ENCODE measurements at places on chromosomes 2 and 18.

- DNase-seq = no peak
These were observed 426.3 kb upstream of the ST6GAL2 start for GRCh38 chr2:107312240-107312639.

- DNase-seq = no peak
These were observed 652.2 kb downstream of the LRRTM4 start for GRCh38 chr2:76870011-76870410.

DNA sequence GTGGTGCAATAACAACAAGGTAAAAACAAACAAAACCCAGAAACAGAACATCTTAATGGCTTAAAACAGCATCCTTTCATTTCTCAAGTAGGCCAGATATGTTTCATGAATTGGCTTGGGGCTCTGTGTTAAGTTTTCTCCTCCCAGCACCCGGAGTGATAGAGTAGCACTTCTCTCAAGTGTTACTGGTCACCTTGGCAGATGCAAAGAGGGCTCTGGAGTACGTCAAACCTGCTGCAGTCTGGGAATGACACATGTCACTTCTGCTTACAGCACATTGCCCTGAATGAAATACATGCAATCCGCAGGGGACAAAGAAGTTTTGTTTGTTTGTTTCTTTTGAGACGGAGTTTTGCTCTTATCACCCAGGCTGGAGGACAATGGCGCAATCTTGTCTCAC is 639.3 kb downstream of the CNTNAP5 start:
- DNase-seq = no peak

DNA sequence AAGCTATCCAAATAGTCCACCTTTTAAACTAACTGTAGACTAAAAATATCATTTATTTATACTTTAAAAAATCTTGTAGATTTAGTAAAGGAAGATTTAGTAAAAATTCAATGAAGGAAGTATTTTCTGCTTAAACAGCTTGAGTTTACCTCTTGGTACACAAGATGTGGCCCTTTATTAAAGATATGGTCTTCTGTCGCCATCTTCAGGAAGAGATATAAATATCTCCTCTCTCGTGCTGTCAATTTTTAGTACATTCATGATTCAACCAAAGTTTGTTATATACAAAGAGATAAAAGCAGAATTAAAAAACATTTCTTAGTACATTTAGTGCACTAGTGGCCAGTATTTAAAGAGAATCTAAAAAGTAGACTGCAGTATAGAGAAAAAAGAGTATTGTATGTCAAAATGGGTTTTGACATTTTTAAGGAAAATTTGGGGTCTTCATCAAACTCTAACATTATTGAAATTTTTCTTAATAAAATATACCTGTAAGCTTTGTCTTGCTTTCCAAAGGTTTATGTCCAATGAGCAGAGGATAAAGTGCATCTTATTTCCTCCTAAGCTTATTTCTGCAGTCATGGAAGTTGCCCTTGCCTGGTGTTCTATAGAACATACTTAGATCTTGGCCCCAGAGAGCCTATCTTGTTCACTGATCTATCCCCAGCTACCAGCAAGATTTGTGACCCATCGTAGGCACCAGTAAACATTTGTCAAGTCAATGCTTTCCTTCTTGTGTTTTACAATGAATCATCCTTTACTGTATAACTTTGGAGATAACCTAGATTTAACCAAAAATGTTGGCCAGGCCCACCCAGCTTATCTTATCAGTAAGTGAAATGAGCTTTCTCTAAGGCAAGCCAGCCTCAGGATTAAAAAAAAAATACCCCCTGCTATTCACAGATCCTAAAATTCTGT is 18.5 kb upstream of the EML6 start:
- DNase-seq = no peak

GRCh38 chr2:65420712-65421431 is 11.5 kb downstream of the SPRED2 start:
- DNase-seq = no peak

GRCh38 chr2:85485815-85486214 is 53.2 kb upstream of the MAT2A start:
- DNase-seq = no peak

DNA sequence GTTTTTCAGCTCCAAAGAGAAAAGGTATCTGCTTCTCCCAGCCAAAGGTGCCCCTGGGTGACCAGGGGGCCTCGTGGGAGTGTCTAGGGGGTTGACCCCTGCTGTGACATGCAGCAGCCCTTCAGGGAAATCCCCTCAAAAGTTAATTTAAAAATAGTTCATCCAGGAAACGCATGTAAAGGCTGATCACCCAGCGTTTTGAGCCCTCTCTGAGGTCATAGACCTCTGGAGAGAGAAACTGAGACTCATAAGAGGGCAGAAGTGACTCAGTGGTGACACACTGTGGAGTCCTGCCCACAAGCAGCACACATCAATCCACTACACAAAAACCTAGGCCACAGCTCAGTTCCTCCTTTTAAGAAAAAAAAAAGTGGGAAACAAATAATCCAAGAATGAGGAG is 11.9 kb downstream of the GAL3ST2 start:
- DNase-seq = no peak

DNA sequence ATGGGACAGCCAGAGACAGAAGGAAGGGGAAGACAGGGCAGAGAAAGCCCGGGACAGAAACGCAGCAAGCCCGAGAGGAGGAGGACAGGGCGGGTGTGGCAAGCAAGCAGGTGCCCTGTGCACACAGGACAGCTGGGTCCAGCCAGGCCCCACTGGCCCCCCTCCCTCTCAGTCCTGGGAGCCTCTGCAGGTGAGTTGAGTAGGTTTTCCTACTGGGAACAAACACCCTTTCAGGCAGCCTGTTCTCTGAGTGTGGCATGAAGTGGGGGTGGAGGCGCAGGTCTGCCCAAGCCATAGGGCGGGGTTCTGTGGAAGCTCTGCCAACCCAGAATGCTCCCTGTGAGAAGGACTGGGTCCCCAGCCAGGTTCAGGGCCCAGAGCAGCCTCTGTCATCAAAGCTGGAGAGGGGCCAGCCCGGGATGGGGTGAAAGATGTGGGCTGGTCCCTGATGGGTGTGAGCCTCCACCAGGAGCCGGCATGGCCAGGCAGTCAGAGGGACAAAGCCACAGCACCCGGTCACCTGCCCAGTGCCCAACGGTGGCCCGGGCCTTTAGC is 129.4 kb downstream of the TFCP2L1 start:
- DNase-seq = no peak

GRCh38 chr18:4351005-4351404 is 104.1 kb downstream of the DLGAP1 start:
- no peak for DNase-seq

DNA sequence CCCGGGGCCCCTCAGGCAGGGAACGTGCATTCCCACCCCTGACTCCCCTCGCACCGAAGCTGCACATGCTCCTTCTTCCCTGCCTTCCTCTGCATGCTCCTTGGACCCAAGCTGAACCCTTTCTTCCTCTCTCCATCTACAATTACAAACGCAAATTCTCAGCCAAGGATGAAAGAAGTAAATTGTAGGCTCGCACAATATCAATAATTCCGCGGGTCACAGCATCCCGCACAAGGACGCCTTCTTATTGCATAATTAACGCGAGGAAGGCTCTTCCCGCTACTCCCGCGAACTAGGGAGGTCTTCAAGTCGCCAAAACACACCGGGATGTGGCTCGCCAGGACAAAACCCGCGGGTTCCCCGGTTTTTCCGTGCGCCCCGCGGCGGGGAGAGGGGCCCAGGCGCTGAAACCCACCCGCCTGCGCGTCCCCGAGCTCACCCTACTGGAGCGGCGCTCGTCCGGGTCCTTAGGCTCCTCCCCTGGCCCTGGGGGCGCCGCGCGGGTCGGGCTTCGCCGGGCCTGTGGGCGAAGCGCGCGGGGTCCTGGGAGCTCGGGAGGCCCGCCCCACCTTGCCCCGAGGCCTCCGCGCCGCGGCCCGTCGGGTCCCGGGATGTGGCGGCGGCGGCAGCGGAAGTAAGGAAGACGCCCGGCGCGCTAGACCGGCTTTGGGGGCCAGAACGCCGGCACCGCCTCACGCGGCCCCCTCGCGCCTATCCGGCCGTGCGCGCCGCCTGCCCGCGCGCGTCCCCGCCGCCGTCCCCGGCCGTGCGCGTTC is at the start of gene CHST10:
TSS of gene CHST10 (minus strand) at position 734 of the 776 bp plus-strand sequence. CDS start 10,993 bp downstream, outside the sequence.
- no peak for DNase-seq

GRCh38 chr2:217413193-217413592 is 553.3 kb upstream of the TNP1 start:
- DNase-seq = no peak

DNA sequence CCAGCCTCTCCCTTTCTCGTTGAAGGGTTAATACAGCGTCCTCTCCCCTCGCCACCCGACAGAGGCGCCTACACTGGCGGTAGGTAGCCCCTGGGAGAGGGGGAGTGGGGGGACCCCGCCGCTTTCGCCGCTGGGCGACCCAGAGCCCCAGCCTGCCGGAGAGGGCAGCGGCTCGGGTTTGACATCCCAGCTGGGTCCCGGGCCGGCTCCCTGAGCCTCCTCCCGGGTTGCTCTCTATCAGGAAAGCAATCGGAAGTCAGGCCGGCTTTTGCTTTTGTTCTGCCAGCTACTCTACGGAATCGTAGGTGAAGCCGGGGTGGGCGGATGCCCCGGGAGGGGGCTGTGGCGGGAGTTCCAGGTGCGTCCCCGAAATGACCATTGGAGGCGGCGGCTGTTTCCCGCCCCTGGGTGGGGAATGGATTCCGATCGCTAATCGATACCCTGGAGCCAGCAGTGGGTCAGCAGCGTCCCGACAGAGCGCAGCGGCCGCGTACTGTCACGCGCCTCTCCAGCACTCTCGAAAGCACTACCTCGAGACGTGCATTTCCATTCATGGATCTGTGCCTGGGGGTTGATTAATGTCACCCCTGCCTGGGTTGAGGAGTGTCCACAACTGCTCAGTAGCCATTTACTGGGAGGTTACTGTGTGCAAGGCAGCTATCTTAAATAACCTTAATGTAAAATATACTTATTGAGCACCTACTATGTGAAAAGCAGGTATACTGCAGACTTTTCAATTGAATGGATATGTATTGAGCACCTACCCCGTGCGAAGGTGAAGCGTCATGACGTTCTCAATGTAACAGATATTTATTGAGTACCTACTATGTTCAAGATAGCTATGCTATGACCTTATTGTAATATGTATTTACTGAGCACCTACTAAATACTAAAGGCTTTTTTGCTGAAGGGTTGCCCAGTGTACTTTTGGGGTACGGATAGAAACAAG is 1.1 kb downstream of the MAPK4 start:
- no peak for DNase-seq
